ENCODE measurements at places on chromosomes 16 and 17.

DNA sequence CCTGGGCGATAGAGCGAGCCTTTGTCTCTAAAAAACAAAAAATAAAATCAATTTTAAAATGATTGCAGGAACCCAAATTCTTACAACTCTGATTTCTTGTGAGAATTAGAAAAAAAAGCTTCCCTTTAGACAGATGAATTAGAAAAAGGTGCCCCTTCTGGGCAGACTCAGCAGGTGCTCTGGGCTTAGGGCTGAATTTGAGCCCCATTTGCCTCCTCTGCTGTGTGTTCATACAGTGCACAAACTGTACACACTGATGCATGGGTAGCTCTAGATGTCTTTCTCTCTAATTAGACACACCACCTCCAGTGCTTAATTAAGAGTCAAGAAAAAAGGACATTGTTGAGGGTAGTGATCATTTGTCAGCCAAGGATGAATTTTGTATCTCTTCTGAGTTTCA, 38.5 kb upstream of the NOL11 start:
- no peak for DNase-seq

GRCh38 chr17:31295489-31295871, 1.6 kb downstream of the OMG start:
- DNase-seq: no peak

- DNase-seq: no peak
Observed at GRCh38 chr17:44363613-44364159, at the start of gene FAM171A2. FAM171A2 (minus strand) TSS chr17:44363853; CDS start chr17:44363714, 139 bp downstream.

- no peak for DNase-seq
Observed at GRCh38 chr17:75468779-75469373, 12.4 kb downstream of the TMEM94 start.

DNA sequence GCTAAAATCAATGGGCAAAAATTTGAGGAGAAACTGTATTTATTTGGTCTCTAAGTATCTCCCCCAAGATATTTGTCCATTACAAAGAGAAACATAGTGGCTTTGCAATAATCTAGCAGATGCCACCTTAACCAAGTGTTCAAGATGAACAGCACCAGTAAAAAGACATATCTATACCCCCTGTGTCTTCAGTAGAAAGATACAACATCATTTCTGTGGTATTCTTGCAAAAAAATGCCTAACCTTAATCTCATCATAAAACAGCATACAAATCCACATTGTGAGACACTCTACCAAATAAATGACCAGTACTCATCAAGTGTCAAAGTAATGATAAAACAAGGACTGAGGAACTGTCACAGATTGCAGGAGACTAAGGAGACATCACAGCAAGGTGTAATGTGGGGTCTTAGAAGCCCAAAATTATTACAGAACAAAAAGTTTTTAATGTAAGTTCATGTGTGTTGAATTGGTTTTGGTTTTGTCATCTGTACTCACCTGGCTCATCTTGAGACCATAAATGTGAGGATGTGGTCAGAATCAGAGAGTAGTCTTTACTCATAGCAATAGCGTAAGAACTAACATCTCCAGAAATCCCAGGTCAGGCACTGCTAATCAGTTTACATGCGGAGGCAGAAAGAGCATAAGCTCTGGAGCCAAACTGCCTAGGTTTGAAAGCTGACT, 77.2 kb downstream of the AATF start:
- no peak for DNase-seq

DNA sequence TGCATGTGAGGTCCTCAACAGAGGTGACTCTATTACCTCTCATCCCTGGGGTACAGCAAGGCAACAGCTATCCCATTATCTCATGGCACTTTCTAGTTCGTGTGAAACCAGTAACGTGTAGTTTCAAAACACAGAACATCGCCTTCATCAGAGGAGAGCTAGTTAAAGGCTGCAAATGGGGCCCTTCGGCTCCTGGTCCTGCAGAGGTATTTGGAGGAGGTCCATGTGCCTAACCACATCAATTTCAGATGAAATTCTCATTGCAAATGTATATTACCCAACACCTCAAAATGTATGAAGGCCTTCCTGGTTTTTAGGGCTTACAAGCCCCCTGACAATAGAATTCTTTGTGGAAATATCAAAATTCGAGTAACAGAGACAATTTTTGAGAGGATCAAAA, 95.7 kb upstream of the PSMD7 start:
- DNase-seq: no peak

DNA sequence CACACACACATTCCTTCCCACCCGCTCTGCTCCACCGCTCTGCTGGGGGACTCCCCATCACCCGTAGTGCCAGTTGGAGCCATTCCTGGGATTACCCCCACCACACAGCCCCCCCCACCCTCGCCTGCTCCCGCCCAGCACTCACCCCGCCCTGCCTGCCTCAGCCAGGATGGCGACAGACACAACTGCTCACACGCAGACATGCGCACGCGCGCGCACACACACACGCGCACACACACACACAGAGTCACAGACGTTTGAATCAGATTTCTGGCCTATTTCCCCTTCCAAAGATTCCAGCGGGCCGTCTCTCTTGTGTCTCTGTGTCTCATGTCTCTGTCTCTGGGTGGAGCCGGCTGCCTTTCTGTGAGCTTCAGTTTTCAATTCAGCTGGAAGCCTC, 4.4 kb downstream of the CACNA1G start:
- DNase-seq: no peak
